ENCODE measurements at places on chromosomes 11 and 22.

GRCh38 chr11:104956528-104956927, 11.8 kb downstream of the CASP4 start:
- DNase-seq: no peak

- DNase-seq: no peak
Measured at GRCh38 chr11:112085822-112086421, 634 bp downstream of the TIMM8B start.

DNA sequence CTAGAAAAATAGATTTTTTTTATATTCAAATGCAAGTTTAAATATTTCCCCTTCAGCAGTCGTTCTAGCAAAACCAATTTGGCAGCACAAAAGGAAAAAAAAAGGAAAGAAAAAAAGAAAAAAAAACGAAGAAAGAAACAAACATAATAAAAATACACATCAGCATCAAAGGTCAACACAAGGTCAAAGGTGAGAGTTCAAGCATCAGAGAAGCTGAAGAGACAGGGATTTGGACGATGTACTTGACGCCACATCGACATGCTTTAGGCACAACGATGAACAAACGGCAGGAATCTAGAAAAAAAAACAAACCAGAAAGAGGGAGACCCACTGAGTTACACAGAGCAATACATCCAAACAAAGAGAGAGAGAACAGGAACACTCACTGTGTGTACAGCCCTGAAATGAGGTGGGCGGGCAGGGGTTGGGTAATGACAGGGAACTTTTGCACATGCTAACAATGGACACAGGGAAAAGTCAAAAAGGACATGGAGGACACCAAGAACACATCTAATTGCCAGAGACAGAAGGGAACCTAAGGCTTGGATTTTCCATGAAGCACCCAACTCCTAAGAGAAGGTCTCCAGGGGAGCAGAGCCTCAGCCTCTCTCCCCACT, 19.8 kb upstream of the RAPSN start:
- DNase-seq: no peak

DNA sequence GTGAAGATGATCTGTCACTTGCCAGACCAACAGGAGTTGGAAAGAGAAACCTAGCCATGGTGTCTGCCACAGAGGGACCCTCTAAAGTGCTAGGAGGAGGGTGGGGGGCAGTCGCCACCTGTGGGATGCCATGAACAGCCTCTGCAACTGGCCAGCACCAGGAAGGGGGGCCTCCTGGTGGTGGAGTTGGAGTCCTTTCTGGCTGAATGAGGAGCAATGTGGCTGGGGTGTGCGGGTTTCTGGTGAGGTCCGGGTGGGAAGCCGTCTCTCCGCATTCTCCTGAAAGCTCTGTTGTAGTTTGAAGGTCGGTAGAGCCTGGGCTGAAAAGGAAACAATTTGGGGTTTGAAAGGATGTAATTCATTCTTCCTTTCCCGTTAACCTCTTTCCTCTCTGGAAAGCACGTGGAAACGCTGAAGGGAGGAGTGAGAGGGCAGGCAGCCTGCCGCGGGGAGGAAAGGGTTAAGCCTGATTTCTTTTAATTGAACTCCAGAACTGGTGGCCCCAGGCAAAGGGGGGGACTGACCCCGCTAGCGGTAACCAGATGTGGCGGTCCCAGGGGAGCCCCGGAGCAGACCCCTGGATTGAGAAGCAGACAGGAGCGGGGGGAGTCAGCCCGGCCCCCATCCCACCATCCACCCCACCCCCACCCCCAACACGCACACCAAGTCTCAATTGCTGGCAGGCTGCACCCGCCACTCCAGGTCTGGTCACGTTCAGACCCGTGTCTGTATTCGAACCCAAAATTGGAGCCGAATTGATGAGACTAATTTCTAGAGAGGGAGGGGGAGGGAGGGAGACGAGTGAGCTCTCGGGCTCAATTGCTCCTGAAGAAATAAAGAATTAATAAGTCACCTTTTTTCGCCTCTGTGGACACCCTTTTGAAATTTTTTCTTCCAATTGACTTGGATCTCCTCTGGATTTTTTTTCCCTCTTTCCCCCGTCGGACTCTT, 1.8 kb upstream of the FLI1 start:
- DNase-seq: peak; percentile 40

DNA sequence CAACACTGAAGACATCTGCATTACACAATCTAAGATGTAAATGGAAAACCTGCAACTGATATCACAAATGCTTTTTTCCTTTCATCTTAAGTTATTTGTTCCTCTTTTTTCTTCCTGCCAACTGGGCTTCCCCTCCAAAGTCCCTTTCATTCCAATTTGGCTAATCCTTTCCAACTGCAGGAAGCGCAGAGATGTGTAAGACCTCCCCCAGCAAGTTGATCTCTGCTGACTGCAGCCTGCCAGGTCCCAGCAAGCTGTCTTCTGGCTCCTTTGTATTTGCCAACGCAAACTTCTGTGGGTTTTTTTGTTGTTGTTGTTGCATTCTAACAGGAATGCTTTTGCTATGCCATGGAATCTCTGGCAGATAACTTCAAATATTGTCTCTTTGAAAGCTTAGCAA, 38.5 kb upstream of the LRRC4C start:
- peak; percentile 28 for DNase-seq

GRCh38 chr22:36900225-36900624, 13.2 kb upstream of the CSF2RB start:
- no peak for DNase-seq

Data from retina (tissue), 1 donor.